ENCODE measurements at places on chromosomes 2 and 18. TPM values are rescaled to one million over a fixed set of nuclear protein-coding genes. Genes with fewer than 3 reads are reported as not detected.
A peak's percentile ranks its signal among the peaks of the same experiment; 100 is the strongest.

DNA sequence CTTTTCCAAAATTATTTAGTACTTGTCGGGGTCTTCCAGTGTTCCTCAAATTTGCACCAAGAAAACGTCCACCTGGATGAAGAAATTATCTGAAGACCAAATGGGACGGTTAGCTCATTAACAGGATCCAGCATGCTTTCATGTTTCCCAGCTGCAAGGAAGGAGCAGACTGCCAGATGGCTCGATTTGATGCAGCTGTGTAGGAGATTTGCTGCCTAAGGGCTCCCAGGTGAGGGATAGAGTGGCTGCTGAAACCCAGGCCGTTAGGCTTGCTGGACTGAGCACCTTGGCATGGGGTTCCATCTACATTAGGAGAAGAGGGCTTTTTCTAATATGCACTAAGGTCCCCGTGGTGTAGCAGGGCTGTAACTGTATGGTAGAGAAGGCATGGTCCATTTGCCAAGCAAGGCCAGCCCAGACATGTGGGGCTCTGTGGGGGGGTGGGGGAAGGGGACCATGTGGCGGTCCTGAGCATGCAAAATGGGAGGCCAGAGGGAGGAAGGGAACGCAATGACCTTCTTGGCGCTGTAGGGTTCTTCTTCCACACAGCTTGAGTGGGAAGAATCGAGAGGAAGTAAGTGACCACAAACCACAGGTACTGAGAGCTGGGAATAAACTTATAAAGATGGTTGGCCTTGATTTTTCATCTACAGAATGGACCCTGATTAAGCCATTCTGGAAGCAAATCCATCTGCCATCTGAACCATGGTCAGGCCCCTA, 144.0 kb downstream of the TMEM163 start:
- H3K27me3 ChIP-seq = no peaks in the 10 kb centered on the region
- H3K36me3 ChIP-seq = no peaks in the 10 kb centered on the region
- H3K4me1 ChIP-seq = no peaks in the 10 kb centered on the region
- H3K4me3 ChIP-seq = no peak overlapping the region

- H3K36me3 ChIP-seq = no peaks in the 10 kb centered on the region
- peaks cover 20% of the 10 kb centered on the region for H3K4me1 ChIP-seq
- H3K27ac ChIP-seq = no peak overlapping the region
- H3K4me3 ChIP-seq = no peak overlapping the region
- no peak for DNase-seq
Observed at GRCh38 chr2:181047829-181048228, 67.4 kb downstream of the UBE2E3 start.

DNA sequence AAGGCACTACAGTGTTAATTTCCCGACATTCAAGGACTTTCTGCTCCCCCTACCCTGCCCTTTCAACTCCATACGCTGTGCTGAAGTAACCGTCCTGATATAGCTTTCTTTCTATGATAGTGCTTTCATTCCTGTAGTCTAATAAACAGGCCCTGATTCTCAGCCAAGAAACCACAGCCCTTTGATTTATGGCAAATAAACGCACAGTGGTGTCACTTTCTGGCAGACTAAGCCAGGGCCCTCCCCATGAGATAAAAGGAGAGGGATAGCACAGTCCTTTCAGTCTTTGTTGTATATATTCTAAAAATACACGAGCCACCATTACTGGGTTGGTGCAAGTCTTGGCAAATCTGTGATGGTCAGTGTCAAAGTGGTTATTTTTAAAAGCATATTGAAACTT, 291.2 kb downstream of the ALPK2 start:
- no peaks in the 10 kb centered on the region for H3K36me3 ChIP-seq
- DNase-seq = no peak
- no peaks in the 10 kb centered on the region for H3K27me3 ChIP-seq
- H3K27ac ChIP-seq = peak overlapping the region; percentile 70
- H3K4me1 ChIP-seq = peaks cover 33% of the 10 kb centered on the region

GRCh38 chr2:193861557-193861956, 1666.8 kb upstream of the TMEFF2 start:
- no peaks in the 10 kb centered on the region for H3K36me3 ChIP-seq
- no peak for DNase-seq
- H3K27me3 ChIP-seq = no peaks in the 10 kb centered on the region
- H3K27ac ChIP-seq = no peak overlapping the region

Gene SRSF7
- total RNA-seq = 51.4 TPM

Gene EFHD1
- 13.5 TPM for total RNA-seq
